ENCODE measurements at places on chromosomes 3 and 15. TPM values are rescaled to one million over a fixed set of nuclear protein-coding genes. Genes with fewer than 3 reads are reported as not detected.

GPR62 gene
- total RNA-seq: 0.46 TPM

EIF4G1 gene
- 119 TPM for total RNA-seq

LPCAT4 gene
- 23.3 TPM for total RNA-seq

SPATA12 gene
- not detected for total RNA-seq
